NT2/D1 (cell line): ENCODE measurements at places on chromosomes 12 and 14.

GRCh38 chr12:88562846-88563582, 17.3 kb downstream of the KITLG start:
- no peak for DNase-seq

DNA sequence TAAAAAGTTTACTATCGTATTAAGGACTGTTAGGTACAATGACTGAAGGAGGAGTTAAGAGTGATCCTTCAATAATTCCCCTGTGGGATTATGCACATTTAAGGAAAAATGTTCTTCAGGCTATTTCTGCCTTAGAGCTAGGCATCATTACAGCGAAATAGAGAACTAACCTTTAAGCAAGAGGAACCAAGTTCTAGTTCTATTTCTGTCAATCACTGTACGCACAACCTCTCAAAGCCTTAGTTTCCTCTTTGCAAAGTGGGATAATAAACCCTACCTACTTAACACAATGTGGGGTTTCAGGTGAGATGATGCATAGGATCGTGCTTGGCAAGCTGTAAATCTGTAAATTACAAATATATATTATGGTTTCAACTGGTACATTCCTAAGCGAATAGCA, 15.4 kb downstream of the NTF3 start:
- no peak for DNase-seq

DNA sequence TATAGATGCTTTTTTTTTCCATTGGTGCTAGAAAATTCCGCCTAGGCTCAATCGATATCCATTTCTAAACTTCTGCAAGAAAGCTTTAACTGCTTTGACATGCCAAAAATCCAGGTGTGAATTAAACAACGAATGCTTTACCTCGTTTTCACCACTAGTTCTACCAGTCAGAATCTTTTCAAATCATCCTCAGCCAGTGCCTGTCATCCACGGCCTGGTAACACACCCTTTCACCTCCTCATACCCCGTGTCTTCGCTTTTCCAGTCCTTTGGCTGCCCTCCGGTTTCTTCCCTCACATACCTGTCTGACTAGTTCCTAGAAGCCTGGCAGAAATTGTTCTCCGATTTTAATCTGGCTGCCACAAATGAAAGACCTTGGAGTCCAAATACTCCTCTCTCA, 1.4 kb upstream of the PHC1 start:
- DNase-seq = peak; percentile 85

DNA sequence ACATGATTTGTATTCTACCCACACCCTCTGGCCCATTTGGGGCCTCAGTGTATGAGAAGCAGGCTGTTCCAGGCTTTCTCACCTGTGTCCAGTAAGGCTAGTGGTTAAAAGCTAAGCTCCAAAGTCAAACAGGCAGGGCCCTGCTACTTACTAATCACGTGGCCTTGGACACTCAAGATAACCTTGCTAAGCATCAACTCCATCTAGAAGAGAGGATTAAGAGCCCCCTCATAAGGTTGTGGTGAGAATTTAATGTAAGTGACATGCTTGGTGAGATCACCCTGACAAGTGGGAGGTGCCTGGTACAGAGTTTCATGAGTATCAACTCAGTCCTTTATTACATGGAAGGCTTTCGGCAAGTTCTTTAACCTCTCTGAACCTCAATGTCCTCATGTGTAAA, 17.8 kb downstream of the ACSM4 start:
- DNase-seq = no peak

- DNase-seq = no peak
These were observed 5.0 kb downstream of the TTC9 start for GRCh38 chr14:70646705-70647104.

- DNase-seq = no peak
These were observed 33.7 kb downstream of the FGFR1OP2 start for GRCh38 chr12:26971963-26972362.

DNA sequence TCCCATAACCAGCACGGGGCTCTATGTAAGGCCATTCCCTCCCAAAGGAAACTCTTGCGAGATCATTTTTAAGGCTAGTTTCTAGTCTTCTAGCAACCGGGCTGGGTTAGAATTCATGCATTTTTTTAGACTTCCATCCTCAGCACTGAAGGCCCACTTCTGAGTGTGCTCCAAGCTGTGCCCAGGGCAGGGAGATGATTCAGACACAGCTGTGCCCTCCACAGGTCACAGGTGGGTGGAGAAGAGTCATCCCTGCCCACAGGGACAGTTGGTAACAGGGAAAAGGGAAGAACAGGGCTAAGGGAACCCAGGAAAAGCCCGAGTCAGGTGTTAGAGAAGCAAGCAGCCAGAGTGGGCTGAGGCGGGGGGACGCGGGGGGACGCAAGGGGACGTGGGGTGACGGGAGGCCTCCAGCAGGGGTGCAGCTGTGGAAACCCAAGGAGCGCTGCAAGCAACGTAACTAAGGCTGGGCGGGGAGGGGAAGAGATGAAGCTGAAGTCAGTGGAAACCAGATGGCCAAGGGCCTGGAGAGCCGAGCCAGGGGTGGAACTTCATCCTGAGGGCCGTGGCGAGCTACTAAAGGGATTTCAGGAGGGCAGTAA, 27.2 kb upstream of the PPP2R5C start:
- no peak for DNase-seq

DNA sequence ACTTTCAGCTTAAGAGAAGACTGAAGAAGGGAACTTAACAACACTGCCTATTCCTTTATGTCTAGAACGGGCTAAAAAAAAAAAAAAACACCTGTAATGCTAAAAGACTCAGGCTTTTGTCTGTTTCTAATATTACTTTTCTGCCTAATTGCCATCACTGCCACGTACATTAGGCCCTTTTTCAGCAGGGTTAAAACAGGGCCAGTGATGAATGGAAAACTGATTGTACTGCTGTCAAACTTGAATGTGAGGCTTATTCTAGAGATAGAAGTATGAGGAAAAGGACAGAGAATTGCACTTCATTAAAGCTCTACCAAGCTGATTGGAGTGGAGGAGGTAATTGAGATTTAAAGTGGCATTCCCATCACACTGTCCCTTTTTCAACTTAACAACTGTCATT, 535.8 kb downstream of the PRKD1 start:
- DNase-seq = no peak

DNA sequence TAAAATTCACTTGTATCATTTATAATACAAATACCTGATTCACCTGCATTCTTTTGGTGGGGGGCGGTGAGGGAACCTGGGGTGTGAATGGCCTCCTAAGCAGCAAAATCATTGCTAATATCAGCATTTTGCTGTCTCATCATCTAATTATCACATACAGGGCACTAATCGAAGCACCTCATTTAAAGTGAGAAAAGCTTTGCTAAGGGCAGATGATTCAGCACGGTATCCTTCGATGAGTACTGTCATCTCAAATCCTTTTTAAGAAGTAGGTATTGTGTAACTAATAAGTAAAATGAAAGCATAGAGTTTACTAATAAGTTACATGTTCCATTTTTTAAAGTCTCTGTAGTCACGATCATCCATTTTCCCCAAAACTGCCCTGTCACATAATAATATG, 278.1 kb upstream of the SOX5 start:
- DNase-seq = no peak

DNA sequence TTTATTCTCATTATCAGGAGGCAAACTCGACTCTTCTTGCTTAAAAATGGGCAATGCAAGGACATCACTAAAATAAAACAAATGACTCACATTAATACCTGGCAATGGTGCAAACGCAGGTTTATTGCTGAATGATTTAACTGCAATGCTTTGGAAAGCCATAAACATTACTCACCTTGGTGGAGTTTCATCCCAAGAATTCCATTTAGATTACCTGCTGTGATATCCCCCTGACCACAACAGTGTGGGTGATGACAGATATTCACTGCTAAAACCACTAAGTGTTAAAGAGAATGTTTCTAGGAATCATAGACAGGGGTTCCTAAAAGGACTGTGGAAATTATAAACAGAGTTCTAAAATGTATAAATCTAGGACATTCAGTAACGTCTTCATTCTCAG, 35.3 kb upstream of the CSRNP2 start:
- DNase-seq = no peak

- no peak for DNase-seq
These were observed 137.5 kb downstream of the TMEM117 start for GRCh38 chr12:43973385-43973784.
